ENCODE measurements at places on chromosomes 12 and 14.
A peak's percentile ranks its signal among the peaks of the same experiment; 100 is the strongest.

GRCh38 chr14:87141801-87142200, 851.2 kb downstream of the GALC start:
- no peak for DNase-seq

DNA sequence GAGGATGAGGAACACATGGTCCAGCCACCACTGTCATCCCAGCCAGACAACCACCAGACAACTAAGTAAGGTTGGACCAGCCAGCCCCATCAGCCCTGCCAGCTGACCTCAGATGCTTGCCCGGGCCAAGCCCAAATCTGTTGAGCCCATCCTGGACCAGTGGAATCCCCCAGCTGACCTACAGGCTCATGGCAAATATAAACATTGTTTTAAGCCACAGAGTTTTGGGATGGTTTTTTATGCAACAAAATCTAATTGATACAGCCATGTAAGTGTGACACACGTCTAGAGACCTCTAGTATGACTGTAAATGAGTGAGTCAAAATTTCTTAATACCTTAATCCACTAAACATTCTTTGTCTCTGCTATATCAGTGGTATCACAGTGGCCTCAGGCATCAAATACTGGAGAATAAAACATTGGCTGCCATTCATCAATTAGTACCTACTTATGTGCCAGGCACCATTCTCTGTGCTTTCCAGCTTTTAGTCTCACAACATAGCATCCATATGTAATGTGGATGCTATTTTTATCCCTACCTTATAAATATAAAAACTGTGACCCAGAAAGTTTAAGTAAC, 24.2 kb upstream of the NT5DC3 start:
- DNase-seq: no peak

GRCh38 chr14:55722054-55722453, 142.0 kb downstream of the KTN1 start:
- DNase-seq: no peak

DNA sequence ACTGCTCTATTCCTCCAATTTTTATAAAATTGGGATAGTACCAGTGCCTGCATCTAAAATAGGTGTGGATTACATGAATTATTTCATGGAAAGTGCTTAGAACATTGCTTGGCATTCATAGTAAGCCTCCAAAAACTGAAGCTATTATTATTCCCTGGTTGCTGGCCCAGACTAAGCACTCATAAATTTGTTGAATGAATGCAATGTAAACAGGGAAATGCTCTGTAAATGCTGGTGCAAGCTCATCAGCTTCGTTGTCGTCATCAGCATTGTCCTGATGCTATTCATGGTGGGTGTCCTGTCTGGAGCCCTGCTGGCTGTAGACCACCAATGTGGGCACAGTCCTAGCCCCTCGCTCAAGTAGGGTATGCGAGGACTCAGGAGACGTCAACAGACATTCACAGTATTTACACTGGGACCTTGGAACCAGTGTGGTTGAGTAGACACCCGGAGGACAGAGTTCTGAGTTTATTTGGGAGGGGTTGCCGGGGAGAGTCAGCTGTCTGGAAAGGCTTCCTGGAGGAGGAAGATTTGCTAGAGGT, 16.5 kb downstream of the BDKRB2 start:
- no peak for DNase-seq

DNA sequence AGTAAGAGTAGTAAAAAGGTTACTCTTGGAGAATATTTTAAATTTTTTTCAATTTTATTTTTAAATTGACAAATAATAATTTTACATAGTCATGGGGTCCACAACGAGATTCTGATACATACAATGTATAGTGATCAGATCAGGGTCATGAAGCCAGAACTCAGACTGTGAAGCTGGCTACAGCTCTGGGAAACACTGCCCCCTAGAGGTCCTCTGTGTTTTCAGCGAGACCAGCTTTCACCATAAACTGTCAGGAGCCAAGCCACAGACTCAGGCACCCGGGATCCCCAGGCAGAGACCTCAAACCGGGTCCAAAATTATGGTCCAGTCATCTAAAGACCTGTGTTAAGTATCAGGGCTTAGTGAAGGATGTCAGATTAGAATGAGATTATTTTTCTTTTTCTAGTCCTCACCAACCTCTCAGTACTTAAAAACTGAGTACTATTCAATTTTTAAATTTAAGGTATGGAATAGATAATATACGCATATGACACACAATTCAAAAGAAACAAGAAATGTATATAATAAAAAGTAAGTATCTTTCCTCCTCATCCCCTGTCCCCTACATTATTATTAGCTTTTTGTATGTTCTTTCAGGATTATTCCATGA, 397.1 kb downstream of the MDGA2 start:
- peak; percentile 7 for DNase-seq

DNA sequence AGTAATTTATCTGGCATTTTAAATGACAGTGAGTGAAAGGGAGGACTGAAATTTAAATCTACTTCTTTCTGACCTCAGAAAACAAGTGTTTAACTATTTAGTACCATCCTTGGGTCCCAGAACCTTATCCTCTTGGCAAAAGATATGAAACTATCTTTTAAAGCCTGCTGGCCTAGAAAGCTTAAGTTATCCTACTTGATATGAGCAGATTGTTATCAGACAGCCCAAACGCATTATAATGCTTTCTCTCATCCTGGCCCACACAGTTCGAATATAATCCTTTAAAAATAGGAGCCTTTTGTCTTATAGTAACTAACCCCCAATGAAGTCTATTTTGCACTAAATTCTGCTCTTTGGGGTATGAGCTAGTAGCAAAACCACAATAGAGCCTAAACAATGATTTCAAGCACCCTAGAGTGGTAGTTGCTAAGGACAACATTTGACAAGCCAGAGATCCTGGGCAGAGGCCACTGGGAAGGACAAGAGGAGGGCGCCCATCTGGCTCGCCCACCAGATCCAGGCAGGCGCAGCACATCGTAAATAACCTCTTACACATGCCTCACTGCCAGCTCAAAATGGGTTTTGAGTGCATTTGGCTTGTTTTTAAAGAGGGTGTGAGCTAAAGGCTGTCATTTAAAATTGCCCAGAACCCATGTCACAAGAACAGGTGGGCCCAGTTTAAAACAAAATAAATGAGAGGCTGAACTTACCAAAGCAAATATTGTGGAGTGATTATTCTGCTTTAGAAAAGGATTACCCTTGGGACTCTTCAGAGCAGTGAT, 37.7 kb upstream of the CRY1 start:
- DNase-seq: no peak

DNA sequence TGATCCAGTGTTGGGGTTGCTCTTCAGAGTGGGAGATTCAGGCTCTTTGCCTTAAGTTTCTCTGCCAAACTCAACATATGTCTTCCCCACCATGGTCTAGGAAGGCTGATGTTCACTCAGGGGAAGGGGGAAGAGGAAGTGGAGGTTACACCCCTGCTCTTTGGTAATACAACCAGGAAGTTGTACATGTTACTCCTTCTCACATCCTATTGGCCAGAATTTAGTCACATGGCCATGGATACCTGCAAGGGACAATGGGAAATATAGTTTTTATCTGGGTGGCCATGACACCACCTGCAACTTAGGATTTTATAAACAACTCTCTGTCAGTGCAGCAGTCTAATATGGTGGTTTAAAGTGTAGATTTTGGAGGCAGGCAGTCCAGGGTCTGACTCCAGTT, 150.9 kb downstream of the TBX5 start:
- DNase-seq: no peak

DNA sequence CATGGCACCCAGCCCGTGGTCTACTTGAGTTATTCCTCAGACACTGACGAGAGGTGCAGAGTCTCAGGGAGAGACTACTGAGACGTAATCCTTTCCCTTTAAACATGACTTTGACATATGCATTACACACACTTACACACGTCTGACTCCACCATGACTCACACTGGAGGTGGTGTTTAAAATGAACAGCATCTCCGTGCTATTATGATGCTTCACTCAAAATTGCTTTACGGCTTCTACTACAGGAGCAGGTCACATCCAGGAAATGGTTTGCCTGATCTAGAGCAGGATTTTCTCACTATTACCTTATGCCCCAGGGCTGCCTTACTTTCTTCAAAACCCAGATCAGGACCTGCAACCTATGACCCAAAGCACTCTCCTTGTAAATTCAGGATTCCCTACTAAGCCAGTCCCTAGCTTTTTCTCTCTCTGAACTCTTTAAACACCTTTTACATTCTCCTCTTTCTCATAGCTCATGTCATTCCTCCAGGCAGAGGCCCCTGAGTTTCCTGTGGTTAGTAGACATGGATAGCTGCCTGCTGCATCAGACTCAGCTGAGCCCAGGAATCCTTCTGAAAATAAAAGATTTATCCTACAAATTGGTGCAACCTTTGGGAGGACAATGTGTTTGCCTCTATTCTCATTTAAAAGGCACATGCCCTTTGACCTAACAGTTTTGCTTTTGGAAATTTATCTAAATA, 31.2 kb downstream of the TMCC3 start:
- DNase-seq: no peak

DNA sequence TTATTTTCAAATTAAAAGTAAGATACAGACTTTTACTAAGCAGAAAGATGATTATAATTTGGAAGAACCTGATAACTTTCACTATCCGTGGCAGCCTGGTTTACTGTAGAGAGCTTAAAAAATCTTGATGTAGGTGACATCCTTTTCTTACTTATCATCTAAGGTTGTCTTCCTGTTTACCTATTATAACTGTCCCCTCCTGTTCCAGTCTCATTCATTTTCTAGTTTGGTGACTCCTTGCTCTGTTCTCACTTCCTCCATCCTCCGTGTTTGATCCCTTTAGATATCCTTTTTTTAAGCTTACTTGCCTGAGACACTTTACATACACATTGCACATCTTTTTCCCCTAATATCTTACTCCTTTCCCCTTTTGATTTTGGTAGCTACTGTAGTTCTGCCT, 27.5 kb downstream of the CCDC91 start:
- no peak for DNase-seq

DNA sequence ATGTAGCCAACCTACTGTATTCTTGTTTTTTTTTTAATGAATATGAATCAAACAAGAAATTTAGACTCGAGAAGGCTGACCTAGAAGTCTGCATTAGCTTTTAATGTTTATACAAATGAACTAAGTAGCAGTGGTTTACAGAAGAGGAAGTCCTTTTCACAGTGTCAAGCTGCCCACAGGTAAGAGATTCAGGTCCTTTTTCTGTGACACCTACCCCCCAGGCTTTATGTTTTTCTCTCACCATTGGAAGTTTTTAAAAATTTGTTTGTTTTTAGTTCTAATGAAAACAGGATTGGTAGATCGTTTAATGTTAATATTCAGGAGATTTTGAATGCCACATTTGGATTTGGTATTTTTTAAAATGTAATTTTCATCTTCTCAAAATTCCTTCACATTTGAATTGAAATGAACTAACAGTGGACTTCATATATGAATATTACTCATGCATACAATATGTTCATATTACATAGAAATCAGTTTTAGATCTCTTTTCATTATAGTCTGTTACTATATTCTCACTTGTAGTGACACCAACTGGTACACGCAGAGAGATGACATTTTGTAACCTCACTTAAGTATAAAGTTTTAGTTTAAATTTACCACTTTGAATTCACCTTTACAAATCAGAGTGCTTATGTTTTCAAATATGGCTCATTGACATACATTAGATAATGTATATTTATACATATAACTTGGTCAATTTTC, 29.7 kb downstream of the ATF7IP start:
- no peak for DNase-seq

DNA sequence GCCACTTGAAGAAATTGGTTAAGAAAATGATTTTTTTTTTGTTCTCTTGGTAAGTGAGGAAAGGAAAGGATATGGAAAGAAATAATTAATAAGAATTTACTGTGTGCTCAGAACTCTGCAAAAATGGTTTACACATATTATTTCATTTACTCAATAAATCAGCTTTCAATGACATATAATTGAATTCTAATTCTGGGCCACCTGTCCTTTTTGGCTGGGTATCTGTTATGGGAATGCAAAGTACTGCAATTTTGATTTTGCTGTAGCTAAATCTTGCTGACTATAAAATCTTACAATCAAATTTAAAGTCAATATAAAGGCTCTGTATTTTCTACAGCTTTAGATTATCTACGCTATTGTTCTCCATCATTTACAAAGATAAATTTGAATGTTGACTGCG, 147.1 kb downstream of the GRIP1 start:
- no peak for DNase-seq

DNA sequence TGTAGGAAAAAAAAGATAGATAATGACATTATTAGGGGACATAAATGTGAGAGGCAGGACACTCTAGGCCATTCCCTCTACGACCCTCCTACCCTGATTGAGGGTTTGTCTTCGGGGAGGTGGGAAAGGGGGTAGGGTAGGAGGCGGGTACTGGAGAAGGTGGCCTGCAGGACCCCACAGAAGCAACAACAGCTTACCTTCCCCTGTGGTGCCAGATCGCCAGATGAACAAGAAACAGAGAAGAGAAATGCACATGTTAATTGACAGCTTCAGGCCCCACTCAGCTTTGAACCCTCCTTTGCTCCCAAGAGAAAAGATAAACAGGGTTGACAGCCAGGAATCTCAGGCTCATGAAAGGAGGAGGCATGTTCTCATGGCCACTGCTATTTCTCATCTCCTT, 4.8 kb downstream of the PHB2 start:
- no peak for DNase-seq

GRCh38 chr12:100075598-100075997, 67.1 kb downstream of the BLTP3B start:
- DNase-seq: no peak

DNA sequence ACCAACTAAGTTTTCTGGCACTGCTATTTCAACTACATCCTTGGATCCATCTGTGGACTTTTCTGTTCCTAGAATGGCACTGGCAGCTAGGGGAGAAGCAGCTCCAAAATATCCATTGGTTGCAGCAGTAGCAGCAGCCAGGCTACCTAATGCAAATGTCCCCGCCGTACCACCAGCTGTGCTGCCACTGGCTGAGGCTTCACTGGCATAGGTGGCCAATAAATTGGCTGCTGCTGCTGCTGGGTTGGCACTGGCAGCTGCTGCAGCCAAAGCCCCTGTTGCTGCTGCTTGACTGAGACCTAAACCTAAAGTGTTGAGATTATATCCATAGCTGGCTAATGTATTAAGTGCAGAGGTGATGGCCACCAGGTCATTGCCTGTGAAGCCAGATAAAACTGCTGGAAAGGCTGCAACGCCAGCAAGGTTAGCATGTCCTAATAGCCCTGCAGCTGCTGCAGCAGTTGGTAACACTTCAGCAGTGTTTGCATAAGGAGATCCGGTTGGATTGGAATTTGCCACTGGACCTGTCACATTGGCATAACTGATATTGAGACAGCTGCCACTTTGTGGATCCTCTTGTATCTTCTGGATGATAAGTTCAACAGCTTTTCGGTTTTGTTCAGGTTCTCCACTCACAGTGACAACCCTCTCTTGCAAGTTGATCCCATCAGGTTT, 149.5 kb downstream of the NOVA1 start:
- DNase-seq: no peak

DNA sequence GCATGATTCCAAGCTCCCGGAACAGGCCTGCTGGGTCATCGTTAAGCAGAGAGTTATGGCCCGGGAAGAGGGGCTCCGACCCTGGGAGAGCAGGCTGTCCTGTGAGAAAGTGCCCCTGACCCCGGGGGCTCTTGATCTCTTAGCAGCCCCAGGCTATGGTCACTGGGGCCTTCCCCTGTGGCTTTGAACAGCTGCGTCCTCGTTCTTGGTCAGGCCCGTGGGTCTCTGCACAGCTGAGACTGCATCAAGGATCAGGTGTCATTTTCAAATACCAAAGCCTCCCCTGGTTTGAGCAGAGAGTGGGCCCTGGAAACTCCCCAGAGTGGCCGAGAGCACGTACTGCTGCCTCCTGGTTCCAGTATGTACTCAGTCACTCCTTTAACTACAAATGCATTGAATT, 114.8 kb downstream of the ESRRB start:
- no peak for DNase-seq
